ENCODE measurements at places on chromosomes 7 and 10.

DNA sequence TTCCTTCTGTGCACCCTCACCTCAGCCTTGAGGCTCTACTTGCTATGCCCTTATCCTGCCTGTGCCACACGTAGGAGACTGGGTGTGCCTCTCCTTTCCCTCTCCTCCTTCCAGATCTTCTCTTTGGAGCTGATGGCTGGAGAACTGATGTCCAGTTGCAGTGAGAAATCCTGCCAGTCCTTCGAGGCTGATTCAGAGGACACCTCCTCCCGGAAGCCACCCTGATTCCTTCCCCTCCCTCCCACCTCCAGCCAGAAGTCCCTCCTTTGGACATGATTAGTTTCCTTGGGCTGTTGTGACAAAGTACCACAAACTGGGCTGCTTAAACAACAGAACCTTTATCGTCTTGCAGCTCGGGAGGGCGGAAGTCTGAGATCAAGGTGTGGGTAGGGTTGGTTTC, 161.5 kb downstream of the LYZL1 start:
- no peak for DNase-seq

DNA sequence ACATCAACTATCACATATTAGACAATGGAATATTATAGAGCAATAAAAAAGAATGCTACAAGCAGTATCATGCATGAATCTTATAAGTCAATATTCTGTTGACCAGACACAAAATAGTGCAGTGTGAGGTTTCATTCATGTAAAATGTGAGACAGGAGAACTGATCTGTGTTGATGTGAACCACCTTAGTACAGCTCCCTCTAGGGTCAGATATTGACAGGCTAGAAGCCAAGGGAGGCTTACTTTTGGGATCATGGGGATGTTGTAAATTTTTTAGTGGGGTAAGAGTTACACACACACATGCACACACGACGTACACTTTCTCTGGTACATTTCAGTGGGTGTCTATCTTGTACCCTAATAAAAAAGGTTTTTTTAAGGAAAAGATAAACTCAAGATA, 231.6 kb upstream of the FOXK1 start:
- no peak for DNase-seq

DNA sequence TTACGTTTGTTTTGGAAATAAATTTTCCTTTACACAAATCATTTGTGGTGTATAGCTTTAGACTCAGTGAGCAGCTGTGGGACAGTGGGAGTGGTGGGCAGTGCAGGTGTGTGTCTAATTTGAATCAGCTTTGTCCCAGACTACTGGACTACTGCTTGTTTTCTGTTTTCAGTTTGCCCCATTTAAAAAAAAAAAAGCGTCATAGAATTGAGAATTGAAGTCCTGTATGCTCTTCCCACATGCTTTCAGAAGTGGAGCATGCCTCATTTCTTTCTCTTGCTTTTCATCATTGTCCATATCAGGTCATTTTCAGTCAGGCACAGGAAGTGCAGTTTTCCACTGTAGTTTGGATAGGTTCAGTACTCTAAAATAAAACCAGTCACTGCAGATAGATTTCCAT, 66.1 kb downstream of the SHH start:
- no peak for DNase-seq

GRCh38 chr10:14036233-14036632, 294.5 kb downstream of the FRMD4A start:
- DNase-seq: no peak

DNA sequence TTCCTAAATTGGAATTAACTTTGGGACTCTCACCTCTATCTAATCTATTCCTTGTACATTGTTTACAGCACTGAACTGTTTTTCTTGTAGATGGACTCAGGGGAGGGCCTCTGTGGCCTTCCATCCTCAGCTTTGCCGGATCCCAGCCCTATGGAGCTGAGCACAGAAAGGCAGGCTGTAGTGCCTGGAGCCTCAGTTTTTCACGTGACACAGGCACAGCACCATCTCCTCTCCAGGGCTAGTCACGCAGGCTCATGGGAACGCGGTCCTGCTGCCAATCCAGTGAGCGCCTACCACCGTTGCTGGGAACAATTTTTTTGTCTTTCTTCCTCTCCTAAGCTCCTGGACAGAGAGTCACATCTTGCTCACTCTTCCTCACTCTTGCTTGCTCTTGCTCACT, 75.6 kb upstream of the DDC start:
- no peak for DNase-seq

DNA sequence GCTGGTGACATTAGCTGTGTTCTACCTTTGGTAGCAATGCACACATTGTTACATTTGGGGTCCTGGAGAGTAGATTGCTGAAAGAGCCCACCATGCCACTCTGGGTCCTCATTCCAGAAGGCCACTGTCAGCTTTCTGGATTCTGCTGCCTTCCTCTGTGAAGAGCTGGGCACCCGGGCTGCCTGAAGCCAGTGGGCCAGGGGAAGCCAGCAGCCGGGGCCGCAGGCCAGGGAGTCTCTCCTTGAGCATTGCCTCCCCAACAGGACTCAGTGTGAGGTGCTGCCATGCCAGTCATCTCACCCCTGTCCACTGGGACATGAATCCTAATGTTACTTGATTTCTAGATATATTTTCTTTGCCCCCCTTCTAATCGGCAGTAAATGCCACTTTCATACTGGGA, 234.0 kb downstream of the SKAP2 start:
- DNase-seq: no peak

GRCh38 chr10:27819781-27820531, 74.3 kb upstream of the MKX start:
- DNase-seq: no peak

DNA sequence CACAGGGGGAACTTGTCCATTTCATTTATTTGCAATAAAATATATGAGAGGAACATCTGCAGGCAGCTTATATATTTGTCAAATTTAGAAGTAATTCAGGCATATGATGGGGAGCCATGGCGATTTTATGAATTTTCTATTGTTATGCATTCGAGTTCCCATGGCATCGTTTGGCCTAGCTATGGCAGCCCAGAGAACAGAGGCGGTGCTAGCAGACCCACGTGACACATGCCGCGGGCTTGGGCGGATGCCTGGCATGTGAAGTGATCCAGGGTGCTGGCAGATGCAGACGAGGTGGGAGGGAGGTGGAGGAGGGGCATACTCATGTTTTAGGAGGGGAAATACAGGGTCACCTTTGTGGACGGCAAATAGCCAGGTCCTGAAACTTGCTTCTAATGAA, 560.0 kb upstream of the GALNT17 start:
- no peak for DNase-seq

DNA sequence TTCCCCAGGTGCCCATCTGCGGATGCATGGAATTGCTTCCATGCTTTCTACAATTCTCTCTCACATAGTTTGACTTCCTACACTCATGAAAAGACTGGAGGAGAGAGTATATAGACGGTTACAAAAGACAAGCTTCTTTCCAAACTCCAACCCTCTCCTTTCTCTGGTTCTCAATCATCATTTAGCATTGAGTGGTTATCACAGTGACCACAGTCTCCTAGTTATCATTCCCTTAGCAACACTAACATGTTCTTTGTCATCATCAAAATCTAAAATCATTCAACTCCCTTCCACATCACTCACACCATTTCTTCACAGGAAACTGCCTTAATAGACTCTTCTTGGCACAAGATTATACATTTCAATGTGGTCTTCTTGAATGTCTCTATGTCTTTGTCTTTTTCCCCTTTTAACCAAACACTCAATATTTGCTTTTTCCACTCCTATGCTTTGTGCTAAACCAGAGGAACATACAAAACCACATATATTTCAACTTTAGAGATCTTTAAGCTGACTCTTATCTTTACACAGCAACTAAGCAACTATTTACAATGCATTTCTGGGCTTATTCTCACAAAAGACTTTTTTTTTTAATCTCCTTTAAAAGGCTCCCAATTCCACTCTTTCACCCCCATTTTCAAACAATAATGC, 126.3 kb downstream of the CNOT4 start:
- DNase-seq: no peak

- DNase-seq: no peak
Observed at GRCh38 chr7:132102942-132103341, 473.3 kb downstream of the PLXNA4 start.

DNA sequence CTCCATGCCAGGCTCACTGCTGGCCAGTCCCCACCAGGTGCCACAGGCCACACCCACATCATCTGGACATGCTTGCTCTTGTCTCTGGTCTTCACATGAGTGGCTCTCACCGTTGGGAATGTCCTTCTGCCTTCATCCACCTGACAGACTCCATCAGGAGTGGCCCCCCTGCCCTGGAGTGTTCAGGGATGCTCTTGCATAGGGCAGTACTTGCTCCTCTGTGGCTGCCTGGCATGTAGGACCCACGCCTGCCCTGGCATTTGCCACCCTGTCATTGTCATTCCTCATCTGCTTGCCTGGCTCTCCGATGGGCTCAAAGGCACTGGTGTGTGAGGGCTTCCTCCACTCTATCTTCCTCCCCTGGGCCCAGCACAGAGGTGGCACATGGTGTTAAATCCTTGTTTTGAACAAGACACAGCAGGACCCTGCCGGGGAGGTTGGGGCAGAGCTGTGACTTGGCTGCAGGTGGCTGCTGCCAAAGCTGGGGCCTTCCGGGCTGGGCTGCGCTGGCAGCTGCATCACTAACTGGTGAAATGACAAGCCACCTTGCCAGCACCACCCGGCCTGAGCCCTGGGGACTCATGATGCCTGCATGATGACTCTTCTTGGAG, 1.8 kb downstream of the SH2D4B start:
- DNase-seq: no peak

DNA sequence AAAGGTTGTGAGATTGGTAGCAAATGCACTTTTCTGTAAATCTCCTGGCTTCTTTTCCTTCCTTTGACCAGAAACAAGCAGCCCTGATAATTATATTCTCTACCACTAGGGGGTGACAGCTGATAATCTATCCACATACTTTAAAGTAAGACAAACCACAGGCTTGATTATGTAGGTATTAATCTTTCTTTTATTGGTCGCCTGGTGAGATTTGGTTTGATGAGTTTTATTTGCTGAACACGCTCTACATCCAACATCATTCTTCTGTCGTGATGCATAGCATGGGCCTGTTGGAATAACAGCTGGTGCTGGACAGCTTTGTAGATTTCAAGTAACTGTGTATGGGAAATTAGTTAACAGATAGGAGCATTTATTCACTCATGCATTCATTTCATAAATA, 63.5 kb downstream of the ZNF365 start:
- peak; percentile 55 for DNase-seq

Measured in small intestine (tissue), 16 donors.